ENCODE measurements at places on chromosomes 7 and 10.

DNA sequence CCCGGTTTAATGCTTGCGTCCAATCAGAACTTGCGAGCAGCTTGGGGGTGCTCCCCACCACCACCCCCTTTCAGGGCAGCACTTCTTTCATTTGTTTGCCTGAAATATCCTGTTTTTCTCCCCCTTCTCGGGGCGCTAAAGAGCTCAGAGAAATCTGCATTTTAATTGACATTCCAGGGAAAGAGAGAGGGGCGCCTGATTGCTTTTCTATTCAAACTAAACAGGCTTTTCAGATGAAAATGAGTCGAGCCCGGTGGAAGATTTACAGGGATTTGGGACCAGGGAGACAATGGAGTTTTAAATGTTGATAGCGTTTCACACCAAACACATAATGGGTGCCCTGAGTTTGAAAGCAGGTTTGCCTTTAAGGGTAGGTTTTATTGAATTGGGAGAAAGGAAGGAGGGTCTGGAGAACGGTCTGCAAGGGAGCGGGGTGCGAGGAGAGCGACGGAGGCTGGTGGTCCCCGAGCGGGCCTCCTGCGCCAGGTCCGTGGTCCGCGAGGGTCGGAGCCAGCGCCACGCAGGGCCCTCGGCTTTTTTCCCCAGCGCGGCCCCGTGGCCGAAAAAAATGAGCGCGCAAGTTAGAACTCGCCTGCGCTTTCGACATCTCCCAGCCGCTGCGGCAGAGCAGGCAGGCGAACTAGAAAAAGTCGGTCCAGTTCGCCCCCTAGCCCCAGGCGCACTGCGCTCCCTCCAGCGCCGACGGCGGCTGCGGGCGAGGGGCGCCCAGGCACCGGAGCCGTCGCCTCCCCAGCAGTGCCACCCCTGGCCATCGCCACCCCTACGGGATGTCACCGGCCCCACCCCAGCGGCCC is 1.3 kb downstream of the FGFR2 start:
- no peak for DNase-seq

- DNase-seq, result no peak
Observed at GRCh38 chr10:72542396-72542815, 83.5 kb downstream of the MICU1 start.

DNA sequence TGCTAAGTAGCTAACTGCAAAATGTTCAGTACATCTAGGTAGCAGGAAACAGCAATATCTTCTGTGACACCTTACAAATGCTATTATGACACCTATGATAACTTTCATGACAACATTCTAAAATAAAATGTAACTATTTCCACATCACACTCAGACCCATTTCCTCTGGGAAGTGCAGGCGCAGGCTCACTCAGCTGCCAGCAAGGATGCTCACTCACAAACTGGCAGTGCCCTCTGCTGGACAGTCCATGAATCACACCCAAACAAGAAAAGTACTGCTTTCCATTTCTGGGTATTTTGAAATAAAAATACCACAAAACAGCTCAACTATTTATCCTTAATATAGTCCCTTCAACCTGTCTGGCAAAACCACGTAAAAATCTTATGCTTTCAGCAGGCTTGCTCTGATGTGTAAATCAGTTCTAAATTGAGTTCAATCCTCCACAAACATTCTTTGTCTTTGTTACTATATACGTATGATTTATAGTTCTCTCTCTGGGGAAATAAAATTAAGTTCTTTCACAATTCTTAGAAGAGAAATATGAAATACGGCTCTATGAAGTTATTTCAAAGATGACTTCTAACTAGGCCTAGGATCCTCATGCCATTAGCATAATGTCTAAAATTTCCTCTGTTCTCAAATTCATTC is 176.6 kb downstream of the PARD3 start:
- DNase-seq, result peak; percentile 77

GRCh38 chr7:138074540-138074939 is 1.7 kb upstream of the AKR1D1 start:
- DNase-seq, result no peak

GRCh38 chr7:157493017-157493416 is 156.2 kb downstream of the DNAJB6 start:
- DNase-seq, result no peak

- no peak for DNase-seq
Observed at GRCh38 chr10:21379143-21379542, 146.3 kb downstream of the SKIDA1 start.

- no peak for DNase-seq
Observed at GRCh38 chr7:106281127-106281526, 3.7 kb downstream of the NAMPT start.

DNA sequence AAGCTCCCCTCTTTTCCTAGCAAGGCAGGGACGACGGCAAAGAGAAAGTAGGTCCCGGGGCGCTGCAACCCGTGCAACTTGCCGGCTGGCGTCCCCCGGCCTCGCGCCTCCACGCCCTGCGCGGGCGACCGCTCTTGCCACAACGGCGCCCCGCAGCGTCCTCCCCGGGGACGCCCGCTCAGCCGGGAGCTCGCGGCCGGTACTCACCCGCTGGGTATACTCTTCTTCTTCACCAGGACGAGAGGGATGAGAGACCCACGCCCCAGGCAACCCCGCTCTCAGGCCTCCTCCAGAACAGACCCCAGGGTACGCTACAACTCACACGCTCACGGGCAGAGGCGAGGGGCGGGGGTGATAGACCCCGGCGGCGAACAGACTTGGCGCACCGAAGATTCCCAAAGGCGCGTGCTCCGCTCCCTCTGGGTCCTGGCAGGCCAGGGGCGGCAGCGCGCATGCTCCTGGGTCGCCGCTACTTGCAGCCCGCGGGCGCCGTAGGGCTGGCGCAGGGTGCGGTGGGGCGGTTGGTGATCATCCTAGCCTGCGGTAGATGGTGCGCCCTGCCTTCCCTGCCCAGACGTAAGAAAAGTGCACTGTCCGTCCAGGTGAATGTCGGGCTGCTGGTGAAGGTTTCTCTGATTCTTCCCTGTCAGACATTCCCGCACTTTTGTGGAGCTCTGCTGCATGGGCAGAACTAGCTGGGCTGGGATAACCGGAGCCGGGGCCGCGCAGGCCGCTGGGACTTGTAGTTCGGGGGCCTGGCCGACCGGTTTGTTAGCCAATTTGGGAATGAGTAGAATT is at the start of gene CC2D2B:
TSS of gene CC2D2B (plus strand) at position 520 of the 798 bp plus-strand sequence. CDS start 3,349 bp downstream, outside the sequence.
- peak; percentile 71 for DNase-seq

- DNase-seq, result no peak
Observed at GRCh38 chr7:130995252-130996081, 261.5 kb upstream of the KLF14 start.

- no peak for DNase-seq
Observed at GRCh38 chr10:96421995-96422394, 63.2 kb upstream of the OPALIN start.

DNA sequence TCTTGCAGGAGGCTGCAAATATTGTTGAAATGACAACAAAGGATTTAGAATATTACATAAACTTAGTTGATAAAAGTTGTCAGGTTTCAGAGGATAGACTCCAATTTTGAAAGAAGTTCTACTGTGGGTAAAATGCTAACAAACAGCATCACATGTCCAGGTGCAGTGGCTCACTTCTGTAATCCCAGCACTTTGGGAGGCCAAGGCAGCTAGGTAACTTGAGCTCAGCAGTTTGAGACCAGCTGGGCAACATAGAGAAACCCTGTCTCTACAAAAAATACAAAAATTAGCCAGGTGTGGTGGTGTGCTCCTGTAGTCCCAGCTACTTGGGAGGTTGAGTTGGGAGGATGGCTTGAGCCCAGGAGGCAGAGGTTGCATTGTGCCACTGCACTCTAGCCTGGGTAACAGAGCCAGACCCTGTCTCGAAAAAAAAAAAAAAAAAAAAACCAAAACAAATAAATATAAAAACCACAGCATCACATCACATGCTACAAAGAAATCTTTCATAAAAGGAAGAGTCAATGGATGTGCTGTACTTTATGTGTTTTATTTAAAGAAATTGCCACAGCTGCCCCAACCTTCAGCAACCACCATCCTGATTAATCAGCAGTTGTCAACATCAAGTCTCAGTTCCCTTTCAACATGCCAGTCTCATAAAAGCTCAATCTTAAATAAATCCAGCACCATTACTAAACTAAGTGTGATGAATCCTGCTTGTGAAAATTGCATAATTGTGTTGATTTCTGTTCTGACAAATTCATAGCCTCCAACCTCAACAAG is 83.2 kb upstream of the MBL2 start:
- no peak for DNase-seq

GRCh38 chr10:78210548-78210947 is 176.9 kb downstream of the RPS24 start:
- DNase-seq, result no peak

- no peak for DNase-seq
Observed at GRCh38 chr10:26517141-26517867, 79.2 kb downstream of the APBB1IP start.

DNA sequence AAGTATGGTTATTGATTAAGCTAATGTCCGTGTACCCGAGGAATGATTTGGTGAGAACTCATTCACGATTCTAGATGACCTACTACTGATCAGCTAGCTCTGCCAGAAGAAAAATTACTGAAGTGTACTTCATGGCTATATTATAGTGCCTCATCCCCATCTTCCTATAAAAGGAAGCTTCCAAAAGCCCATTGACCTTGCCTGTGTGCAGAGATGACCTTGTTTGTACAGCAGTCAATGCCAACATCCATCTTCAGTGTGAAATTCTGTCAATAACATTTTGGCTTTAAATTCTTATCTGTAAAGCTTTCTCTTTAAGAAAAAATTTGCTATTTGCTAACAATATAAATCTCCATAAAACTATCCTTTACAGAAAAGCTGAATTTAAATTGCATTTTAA is 315.7 kb downstream of the THSD7A start:
- no peak for DNase-seq

GRCh38 chr7:41336455-41336952 is 366.4 kb downstream of the INHBA start:
- DNase-seq, result no peak

- DNase-seq, result no peak
Observed at GRCh38 chr7:29847916-29848315, 41.6 kb downstream of the WIPF3 start.

DNA sequence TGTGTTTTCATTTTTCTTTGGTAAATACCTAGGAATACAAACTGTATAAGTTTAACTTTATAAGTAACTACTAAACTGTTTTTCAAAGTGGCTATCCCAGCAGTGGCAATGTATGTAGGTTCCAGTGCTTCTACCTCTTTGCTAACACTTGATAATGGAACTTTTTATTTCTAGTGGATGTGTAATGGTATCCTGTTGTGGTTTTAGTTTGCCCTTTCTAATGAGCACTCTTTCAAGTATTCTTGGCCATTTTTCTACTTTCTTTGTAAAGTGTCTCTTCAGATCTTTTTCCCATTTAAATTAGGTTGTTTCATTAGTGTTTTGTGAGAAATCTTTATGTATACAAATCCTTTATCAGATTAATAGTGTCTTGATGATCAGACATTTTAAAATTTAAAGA is 4.6 kb downstream of the KIF20B start:
- no peak for DNase-seq

DNA sequence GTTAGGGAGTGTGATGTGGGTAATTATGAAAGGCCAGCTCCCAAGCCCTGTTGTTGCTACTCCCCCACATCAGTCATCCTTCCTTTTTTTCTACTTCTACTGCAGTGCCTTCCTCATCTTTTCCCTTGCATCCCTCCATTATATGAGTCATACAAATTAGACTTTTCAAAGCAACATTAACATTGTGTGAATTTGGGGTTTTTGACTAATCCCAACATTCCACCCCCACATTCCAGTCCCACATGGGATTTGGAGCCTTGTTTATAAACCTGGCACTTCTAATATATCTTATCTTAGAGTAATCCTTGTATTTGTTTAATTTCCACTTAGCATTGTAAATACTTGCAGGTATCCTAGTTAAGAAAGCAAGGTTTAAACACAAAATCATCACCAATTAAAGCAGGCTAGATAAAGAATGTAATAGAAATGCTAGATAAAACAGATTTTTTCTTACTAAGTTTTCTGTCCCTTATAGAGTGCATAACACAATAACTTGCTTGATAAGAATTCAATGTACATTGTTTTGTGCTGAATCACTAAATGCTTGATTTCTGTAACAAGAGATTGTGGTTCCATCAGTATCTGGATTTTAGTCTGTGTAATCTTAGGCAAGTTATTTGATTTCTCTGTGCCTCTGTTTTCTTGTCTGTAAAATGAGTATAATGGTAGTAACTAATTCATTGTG is 165.8 kb downstream of the CFTR start:
- DNase-seq, result no peak

- no peak for DNase-seq
Observed at GRCh38 chr10:135601-136464, 578 bp downstream of the ZMYND11 start.

- DNase-seq, result peak; percentile 2
Observed at GRCh38 chr10:98748298-98748697, 301.6 kb upstream of the HPS1 start.

- no peak for DNase-seq
Observed at GRCh38 chr7:157139810-157140510, 1.2 kb downstream of the UBE3C start.

GRCh38 chr10:5466451-5467206 is 32.7 kb downstream of the CALML5 start:
- no peak for DNase-seq

DNA sequence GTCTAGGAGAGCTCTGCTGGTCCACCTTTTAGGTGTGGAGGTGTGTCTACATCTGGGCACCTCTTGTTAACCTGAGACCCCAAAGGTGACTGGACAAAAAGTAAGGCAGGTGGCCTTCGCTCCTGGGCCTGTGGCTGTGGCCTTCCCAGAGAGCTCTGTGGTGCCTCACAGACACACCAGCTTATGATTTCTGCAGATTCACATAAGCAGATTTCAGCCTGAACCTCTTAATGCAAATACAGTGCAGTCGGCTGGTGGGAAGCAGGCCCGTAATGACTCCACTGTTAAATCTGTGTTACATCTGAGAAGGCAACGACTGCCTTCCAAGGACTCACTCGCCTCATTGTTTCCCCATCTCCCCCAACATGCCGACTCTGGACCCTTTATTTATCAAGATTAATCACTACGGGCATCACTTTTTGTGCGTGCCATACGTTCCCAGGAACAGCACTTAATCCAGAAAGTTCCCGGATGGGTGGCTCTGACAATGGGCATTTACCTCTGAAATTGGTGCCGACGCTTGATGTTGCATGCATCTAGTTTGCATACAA is 119.8 kb downstream of the EBF3 start:
- no peak for DNase-seq

GRCh38 chr10:103493362-103493915 is at the start of gene NEURL1:
Gene NEURL1 (plus strand): TSS chr10:103493705. CDS start chr10:103494388, 683 bp downstream.
- no peak for DNase-seq

DNA sequence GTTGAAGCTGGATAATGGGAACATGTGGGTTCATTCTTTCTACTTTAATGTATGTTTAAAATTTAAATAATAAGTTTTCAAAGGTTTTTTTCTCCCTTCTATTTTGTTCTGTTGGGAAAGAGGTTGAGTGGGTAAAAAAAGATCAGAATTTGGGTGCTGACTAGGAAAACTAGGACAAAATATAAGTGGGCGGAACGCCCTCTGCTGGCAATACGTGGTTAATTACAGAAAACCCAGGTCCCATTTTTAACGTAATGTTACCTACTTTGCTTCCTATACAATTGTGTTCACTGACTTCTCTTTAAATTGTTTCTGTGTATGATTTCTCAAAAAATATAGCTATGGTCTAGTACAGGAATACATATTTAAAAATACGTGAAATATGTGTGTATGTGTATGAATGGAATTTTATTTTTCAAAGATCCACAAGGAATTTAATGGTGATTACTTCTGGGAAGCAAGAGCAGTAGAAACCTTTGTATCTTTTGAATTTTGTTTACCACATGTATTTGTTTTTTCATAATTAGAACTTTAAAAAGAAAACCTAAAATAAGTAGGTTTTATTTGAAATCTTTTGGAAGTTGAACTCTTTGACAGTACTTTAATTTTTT is 8.7 kb downstream of the ECD start:
- DNase-seq, result no peak

GRCh38 chr7:23338863-23339262 is 39.7 kb downstream of the MALSU1 start:
- no peak for DNase-seq

- no peak for DNase-seq
Observed at GRCh38 chr10:21280971-21281572, 244.4 kb downstream of the SKIDA1 start.
